ENCODE measurements at places on chromosomes 3 and 15.
A peak's percentile ranks its signal among the peaks of the same experiment; 100 is the strongest.

DNA sequence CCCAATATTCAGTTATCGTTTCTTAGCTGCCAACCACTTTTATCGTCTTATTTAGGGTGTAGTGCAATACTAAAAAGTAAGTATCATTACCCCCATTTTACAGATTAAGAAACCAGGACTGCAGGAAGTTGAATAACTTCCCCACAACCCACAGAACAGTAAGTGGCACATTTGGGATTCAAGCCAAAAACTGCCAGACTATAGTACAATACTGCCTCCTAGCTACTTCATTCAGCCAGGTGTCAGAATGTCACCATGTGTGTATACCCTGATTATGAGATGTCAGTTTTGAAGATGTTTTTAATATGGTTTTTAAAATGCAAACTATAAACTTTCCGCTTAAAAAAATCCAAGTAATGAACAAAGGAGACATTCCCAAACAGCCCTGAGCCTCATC, 74.2 kb upstream of the PROK2 start:
- DNase-seq: peak; percentile 71

DNA sequence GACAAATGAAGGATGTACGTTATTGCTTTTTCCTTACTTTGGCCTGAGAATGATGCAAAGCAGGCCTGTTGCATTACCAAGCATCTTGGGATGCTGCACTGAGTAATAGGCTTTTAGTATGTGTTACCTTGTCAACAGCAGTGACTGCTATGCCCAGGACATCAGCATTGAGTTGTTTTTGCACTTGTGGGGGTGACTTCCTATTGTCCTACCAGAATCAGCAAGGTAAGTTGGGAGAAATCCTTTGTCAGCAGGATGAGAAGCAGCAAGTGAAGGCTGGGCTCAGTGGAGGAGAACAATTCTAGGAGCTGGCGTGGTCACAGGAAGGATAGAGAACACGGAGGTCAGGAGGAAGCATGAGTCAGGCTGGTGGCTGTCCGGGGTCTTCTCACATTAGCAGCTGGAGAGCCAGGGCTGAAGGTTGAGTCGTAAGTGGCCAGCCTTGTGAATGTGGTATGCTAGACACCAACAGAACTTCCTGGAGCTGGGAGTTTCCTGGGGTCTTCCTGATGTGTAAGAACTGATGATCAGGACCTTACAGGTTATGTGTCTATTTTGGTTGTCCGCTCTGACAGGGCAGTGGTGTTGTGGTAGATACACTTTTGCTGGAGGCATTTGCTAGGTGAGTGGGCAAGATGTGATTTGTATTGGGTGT, 142.7 kb downstream of the FNDC3B start:
- no peak for DNase-seq

GRCh38 chr3:42830437-42831320, 21.4 kb downstream of the ACKR2 start:
- DNase-seq: peak; percentile 5

DNA sequence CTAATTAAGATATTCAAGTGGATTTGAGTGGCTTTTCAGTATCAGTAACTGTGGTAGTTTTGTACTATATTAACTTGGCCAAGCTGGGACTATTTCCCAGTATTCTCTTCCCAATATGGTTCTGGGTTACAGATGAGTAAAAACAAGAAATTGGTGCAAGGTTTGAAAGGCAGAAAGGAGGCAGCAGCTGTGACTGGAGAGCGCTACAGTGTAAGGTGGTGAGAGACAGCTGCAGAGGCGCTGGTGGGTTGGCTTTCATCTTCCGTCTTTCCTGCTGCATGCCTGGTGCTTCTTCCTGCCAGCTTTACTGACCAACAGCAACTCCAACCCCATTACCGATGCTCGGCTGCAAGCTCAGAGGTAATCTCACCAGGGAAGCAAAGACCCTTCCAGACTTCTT, 9.8 kb downstream of the DPH3 start:
- no peak for DNase-seq

- no peak for DNase-seq
Measured at GRCh38 chr3:186003610-186004009, 65.8 kb upstream of the TRA2B start.

- no peak for DNase-seq
Measured at GRCh38 chr3:194208709-194209108, 72.8 kb downstream of the HES1 start.

DNA sequence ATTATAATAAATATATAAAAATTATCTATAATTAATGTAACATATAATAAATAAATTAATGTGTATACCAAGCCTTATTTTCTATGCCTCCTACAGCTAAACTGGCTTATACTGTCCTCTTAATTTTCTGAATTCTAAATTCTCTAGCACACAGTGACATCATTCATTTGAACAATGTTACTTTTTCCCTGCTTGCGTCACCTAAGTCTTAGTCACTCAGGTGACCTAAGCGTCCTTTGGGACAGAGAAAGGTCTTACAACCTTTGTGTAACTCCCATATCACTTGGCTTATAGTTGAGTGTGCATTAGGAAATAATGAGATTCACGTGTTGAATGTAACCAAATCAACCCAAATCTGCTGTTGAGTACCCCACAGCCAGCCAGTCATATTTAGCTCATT, 48.5 kb upstream of the KCNMB2 start:
- no peak for DNase-seq

- DNase-seq: no peak
Measured at GRCh38 chr3:187456250-187456649, 88.1 kb downstream of the RTP4 start.

GRCh38 chr15:29433507-29434248, 164.1 kb upstream of the NSMCE3 start:
- no peak for DNase-seq

DNA sequence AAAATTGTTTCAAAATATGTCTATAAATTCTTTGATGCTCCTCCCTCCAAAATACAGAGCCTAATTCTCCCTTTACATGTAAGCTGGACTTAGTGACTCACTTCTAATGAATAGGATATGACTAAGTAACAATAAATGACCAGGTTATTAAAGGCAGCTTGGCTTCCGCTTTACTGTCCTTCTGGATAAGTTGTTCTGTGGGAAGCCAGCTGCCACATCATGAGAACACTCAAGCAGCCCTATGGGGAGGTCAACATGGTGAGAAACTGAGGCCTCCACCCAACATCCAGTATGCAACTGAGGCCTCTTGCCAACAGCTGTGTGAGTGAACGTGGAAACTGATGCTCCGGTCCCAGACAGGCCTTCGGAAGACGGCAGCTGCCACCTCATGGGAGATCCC, 247.3 kb upstream of the CHRM5 start:
- no peak for DNase-seq

DNA sequence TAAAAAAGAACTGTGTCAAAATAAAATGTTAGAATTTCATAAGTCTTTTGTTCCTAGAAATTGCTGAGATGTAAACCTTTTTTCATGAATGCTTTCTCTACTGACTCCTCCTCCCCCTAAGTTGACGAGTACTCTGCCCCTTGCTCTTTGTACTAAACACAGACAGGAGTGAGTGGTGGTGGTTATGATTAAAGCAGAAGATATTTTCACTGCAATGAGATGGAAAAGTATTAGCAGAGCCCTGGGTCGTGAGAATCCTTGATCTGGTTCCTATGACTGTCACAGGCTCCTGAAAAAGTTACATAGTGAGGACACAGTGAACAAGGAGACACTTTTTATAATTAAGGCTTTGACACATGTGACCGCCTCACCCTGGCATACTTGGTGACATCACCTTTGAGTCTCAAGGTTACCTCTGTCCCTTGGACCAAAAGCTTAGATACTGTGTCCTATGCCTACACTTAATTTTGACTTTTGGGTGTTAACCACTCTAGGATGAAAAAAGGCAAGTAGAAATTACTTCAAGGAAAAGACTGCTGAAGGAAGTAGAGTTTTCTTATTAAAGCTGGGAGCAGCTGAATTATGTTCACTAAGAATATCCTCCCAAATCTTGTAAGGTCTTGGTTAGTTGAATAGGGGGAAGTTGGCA, 130.4 kb upstream of the LYSMD4 start:
- DNase-seq: no peak

GRCh38 chr3:71416876-71417275, 166.7 kb downstream of the FOXP1 start:
- peak; percentile 63 for DNase-seq

DNA sequence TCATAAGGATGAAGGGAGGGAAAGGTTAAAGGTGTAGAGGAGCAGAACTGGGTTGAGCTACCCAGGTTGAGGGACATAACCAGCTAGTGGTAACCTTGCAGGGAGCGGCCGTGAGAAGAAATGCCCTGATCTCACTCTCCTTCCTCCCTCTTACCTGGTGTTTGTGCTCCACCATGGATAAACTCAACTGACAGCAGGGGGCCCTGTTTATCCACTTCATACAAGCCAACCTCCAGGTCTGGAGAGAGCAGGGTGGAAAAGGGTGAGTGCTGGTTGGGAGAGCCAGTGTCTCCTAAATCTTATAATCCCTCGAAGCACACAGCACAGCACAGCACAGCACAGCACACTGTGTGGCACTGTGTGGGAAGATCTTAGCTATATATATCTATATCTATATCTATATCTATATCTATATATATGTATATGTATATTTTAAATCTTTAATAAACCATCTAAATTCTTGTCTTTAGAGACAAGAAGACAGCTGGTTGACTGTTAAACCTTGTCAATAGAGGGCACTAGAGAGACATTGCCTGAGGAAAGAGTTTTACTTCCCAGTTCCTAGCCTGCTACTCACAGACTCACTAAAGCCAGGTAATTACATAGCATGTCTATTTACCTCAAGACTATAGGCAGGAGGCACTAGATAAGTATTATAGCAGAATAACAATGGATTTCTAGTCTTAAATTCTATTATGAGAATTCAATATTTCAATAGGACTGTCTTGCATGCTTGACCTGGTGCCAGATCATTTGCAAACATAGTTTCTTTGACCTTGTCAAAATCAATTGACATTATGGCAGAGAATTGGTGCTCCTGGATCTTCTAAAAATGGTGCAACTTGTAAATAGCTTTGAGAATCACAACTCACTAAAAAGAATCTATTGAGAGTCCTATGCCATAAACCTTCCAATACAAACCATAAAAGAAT, 21.7 kb upstream of the FMN1 start:
- peak; percentile 23 for DNase-seq

GRCh38 chr3:62281726-62282125, 91.6 kb downstream of the FEZF2 start:
- no peak for DNase-seq

DNA sequence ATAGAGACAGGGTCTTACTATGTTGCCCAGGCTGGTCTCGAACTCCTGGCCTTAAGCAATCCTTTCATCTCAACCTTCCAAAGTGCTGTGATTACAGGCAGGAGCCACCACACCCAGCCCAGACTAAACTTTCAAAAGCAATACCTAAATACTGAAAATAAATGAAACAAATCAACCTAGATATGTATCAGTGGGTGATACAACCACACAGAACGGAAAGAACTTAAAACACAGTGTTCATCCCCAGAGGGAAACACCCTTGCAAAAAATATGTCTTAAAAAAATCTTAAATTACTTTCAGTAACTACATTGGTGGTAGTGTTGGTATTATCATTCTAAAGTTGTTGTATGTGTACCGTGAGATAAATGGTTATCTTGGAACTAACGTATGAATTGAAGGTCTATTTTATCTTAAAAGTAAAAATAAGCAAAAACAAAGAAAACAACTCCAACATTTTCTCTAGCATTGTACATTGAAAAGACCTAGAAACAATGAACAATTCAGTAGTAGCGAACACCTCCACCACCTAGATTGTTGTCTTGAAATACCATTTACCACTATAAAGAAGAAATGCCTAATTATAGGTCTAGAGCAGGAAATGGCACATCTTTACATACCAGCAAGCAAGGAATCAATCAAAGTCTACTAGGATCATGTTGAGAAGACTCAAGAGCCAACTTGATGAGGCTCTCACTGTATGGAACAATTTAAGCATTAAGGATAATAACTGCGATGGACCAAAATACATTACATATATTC, 24.7 kb downstream of the SLTM start:
- DNase-seq: peak; percentile 13

- no peak for DNase-seq
Measured at GRCh38 chr15:39270934-39271333, 309.9 kb upstream of the THBS1 start.

- DNase-seq: no peak
Measured at GRCh38 chr3:197023241-197023997, 6.2 kb downstream of the MELTF start.

- DNase-seq: no peak
Measured at GRCh38 chr3:45095916-45096526, 50.2 kb downstream of the CDCP1 start.

- DNase-seq: no peak
Measured at GRCh38 chr3:186759231-186759930, 24.0 kb upstream of the EIF4A2 start.

DNA sequence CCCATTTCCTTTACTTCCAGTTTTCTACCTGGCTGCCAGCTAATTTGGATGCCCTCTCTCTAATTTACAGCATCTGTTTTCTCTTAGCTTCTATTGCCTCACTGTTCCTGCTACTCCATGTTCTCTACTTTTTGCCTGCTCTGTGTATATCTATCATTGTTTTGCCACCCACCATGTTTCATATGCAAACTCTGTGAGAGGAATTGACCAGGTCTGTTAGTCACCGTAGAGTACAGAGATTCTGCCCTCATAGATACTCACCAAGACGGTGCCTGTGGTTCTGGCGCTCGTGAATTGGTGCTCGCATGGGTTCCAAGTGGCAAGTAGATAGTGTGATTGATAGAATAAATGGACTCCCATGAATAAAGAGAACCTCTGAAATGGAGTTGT, 288.8 kb downstream of the CNTN6 start:
- DNase-seq: no peak

DNA sequence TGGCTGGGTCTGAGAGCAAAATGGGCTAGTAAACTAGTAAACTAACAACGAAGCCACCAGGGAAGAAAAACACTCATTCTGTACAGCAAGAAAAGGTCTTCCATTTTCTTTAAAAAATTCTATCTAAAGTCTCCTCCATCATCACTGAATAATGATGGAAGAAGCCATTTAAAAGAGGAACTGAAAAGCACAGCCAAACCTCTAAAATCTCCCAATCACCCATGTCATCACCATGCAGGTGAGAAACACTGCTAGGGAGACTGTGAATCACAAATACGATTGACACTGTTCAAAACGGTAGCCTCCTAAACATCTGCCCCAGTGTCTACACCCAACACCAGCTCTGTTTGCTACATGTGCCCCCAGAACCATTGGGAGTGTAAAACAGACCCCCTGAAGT, 140.4 kb downstream of the RORA start:
- no peak for DNase-seq

DNA sequence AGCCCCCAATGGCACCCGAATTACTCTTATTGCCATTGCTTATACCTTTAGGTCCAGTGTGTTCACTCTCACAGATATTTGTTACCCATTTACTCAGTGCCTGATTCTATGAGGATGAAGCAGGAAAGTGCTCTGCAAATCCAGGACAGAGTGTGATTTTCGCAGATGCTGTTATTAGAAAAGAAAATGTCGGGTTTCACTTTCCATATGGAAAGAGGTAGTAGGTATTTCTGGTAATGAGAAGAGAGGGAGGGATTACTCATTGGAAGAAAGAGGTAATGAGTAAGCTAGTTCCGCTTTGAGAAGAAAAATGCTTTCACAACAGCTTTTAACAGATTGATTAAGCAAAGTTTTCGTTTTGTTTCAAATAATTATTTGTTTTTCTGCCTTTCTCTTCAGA, 336.3 kb upstream of the CFAP20DC start:
- DNase-seq: peak; percentile 10

- DNase-seq: no peak
Measured at GRCh38 chr3:146241523-146242240, 9.2 kb downstream of the PLSCR4 start.

GRCh38 chr15:52338058-52338457, 42.5 kb upstream of the MYO5C start:
- DNase-seq: no peak

All from CD4-positive, alpha-beta T cell treated with Interleukin-21 for 1 hour (primary cell).